ENCODE measurements at places on chromosomes 4 and X.

DNA sequence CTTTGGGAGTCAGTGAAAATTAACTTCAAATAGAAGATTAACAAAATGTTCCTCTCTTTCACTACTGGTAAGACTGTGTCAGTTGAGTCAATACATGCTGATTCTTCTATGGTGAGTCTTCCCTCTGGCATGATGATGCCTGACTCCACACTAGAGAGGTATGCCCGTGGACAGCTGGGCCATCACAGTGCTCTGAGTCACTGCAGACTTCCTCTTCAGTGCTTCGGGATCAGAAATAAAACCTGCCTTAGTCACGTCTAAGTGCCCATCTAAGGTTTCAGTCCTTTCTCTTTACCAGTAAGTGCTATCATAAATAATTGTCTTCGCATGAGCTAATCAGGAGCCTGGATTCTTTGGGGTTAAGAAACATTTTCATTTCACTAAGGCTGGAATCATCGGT, 1.6 kb upstream of the ASB5 start:
- no peak for DNase-seq

DNA sequence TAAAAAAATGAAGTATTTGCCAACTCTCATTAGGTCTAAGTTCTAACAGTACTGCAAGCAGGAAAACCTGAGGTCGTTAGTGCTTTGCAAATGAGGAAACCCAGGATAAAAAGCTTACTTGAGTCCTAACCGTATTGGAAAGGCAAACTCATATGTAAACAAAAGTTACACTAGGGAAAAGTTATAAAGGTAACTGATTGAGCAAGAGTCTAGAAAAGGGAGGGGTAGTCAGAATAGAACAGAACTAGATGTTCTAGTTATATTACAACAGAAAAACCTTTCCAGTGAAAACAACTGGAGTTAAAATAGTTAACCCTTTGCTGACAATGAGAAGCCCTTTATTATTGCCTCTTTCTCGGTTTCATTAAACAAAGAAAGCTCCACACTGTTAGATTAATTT, 66.4 kb upstream of the MAOA start:
- DNase-seq: no peak

- no peak for DNase-seq
Observed at GRCh38 chr4:160450876-160451275, 1348.0 kb downstream of the RAPGEF2 start.

GRCh38 chrX:107168712-107169111, 37.5 kb downstream of the NUP62CL start:
- DNase-seq: no peak

Measured in CD4-positive, alpha-beta T cell treated with Interleukin-6 at 100 ng/mL for 8 hours (primary cell).